ENCODE measurements at places on chromosomes 3 and 15.

DNA sequence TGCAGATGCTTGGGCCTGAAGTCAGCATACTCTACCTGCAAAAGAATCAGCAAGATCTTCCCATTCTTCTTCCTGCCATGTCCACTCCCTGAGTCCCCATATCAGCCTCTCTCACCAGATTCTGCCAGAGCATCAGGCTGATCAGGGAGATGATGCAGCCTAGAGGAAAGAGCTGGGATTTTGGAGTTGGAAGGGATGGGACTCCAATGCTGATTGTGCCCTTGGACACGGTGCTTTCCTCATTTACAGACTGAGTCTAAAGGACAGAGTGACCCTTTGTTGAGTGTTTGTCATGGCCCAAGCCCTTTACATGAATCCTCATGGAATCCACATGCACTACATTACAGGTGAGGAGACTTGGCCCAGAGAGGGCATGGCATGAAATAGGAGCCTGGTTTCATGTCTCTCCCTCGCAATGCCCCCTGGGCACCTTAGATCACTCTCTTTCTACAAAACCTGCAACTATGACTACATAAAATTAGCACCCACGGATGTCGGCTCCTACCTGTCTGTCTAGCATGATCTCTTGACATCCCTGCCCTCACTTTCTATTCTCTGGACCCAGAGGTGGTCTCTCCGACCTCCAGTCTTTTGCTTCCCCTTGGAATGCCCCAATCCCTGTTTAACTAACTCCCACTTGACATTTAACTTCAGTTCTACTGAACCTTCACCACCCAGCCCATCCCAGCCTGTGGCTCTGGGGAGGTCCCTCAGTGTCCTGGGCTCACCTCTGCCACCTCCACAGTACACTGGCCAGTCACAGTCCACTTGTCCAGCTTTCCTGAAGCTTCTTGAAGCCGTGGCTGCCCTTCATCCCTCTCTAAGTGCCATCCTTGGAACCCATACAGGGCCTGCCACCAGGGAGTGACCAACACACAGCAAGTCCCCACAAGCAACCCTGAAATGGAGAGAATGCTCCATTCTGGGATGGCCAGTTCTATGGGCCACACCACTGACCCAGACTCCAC, 173.5 kb downstream of the ABHD5 start:
- H3K4me3 ChIP-seq = no peak overlapping the region
- H3K4me1 ChIP-seq = no peaks in the 10 kb centered on the region
- H3K36me3 ChIP-seq = no peaks in the 10 kb centered on the region
- DNase-seq = no peak

DNA sequence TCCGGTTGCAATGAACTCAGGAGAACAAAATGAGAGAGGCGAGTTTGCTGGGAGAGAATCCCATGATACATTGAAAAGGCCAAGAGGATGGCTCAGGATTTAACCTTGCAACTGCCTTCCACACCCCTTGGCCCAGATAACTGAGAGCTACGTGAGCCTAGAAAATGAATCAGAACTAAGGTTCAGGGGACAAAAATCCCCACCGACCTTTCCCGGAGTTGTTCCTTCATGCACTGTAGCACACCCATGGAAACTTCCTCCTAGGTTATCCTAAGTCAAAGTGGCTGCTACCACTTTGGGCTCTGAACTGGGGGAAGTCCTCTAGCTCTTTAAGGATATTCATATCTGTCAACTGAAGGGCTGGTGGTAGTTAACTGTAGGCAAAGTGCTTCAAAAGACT, 58.3 kb upstream of the SLC4A7 start:
- no peak overlapping the region for H3K4me3 ChIP-seq
- H3K4me1 ChIP-seq = peaks cover 9% of the 10 kb centered on the region
- DNase-seq = no peak
- H3K36me3 ChIP-seq = no peaks in the 10 kb centered on the region
- H3K27me3 ChIP-seq = peaks cover 2% of the 10 kb centered on the region

DNA sequence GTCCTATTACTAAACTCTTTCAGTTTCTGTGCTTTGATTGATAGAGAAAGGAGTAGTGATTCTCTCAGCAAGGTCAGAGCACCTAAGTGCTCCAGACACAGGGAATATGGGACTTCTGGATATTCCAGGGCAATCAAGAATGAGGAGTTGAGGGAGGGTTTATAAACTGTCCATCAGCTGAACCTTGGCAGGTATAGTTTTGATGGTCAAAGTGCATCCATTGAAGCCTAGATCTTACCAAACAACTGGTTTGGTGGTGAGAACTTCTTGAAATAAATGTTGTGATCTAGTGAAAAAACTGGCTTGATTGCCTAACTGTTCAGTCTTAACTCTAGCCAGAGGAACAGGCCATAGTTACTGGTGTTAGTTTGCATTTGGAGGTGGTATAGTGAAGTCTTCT, 207.0 kb upstream of the ONECUT1 start:
- no peaks in the 10 kb centered on the region for H3K4me1 ChIP-seq
- H3K27me3 ChIP-seq = peaks cover 6% of the 10 kb centered on the region
- no peak for DNase-seq
- no peak overlapping the region for H3K4me3 ChIP-seq

GRCh38 chr3:152556731-152557254, 278.1 kb upstream of the P2RY1 start:
- peaks cover 11% of the 10 kb centered on the region for H3K4me1 ChIP-seq
- no peaks in the 10 kb centered on the region for H3K36me3 ChIP-seq
- DNase-seq = no peak
- no peak overlapping the region for H3K27ac ChIP-seq

- H3K27ac ChIP-seq = no peak overlapping the region
- H3K36me3 ChIP-seq = no peaks in the 10 kb centered on the region
- peaks cover 15% of the 10 kb centered on the region for H3K27me3 ChIP-seq
- no peak for DNase-seq
Observed at GRCh38 chr3:46716461-46717441, 918 bp downstream of the PRSS50 start.

DNA sequence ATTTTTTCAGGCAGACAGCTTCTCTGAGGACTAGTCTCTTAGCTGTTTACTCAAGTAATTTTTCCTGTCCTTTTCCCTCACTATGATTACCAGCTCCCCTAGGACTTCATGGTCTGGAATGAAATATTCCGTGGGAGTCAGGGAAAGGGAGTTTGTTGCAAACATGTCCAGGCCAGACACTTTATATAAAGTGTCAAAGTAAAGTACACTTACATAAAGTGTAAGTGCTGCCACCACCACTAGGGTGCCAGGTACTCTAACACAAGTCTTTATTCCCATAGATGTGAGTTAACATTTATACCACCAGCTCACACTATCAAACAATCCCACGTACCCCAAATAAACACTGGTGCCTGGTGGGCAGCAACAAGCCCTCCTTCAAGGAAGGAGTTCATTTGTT, 179.8 kb downstream of the SNRPN start:
- no peak overlapping the region for H3K4me3 ChIP-seq
- H3K27me3 ChIP-seq = no peaks in the 10 kb centered on the region
- H3K27ac ChIP-seq = no peak overlapping the region
- H3K4me1 ChIP-seq = no peaks in the 10 kb centered on the region
- peaks cover 10% of the 10 kb centered on the region for H3K36me3 ChIP-seq

GRCh38 chr15:74593122-74593521, 22.5 kb upstream of the CLK3 start:
- peaks cover 11% of the 10 kb centered on the region for H3K36me3 ChIP-seq
- no peak overlapping the region for H3K4me3 ChIP-seq
- no peak for DNase-seq
- H3K27me3 ChIP-seq = no peaks in the 10 kb centered on the region

DNA sequence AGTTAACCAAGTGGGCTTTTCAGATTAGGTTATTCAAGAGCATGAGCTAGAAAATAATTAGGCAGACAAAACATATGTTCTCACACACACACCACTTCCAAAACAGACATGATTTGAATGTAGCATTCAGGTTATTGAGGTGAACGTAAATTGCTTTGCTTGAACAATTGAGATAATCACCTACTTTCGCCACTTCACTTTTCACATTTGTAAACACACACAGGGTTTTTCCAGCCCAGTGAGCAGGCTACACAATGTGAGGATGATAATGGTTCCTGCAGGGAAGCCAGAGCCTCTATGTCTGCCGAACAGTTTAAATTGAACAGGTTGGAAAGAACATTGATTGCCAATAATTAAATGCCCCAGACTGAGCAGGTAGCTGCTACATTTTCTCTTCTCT, 560.8 kb downstream of the OCA2 start:
- no peaks in the 10 kb centered on the region for H3K36me3 ChIP-seq
- H3K27me3 ChIP-seq = no peaks in the 10 kb centered on the region
- H3K27ac ChIP-seq = no peak overlapping the region
- H3K4me3 ChIP-seq = no peak overlapping the region
- no peaks in the 10 kb centered on the region for H3K4me1 ChIP-seq

- no peak overlapping the region for H3K4me3 ChIP-seq
- no peaks in the 10 kb centered on the region for H3K4me1 ChIP-seq
- no peak for DNase-seq
- H3K36me3 ChIP-seq = no peaks in the 10 kb centered on the region
- no peak overlapping the region for H3K27ac ChIP-seq
Observed at GRCh38 chr3:74387111-74387735, 227.2 kb downstream of the CNTN3 start.

GRCh38 chr3:94317017-94317416, 254.2 kb downstream of the NSUN3 start:
- H3K4me3 ChIP-seq = no peak overlapping the region
- no peaks in the 10 kb centered on the region for H3K36me3 ChIP-seq
- no peak overlapping the region for H3K27ac ChIP-seq
- DNase-seq = no peak
- H3K27me3 ChIP-seq = no peaks in the 10 kb centered on the region
- H3K4me1 ChIP-seq = no peaks in the 10 kb centered on the region
